ENCODE measurements at places on chromosomes 12 and 14.

DNA sequence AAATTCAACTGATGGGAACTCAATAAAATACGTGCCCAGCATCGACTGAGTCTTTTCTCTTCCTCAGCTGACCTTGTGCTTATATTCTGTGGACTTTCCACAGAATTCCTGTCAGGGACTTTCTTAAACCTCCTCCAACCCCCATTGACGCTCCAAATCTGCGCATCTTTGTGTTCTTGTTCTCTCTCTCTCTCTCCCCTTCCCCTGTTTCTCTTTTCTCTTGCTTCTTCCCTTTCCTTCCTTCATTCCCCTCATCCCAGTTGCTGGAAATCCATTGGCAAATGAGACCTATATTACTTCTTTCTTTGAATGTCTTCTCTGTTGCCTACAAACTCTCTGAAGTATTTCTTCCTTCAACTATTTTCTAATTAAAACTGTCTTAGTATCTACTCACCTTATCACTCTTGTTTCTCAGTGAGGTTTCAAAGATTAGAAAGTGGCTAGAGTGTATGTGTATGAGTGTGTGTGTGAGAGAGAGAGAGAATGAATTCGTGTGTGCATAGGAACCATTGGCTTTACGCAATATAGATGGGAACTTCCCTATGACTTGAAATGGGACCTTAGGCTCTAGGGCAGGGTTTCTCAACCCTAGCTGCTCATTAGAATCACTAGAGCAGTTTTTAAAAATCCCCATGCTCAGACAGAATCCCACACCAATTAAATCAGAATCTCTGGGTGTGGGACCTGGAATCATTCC is 41.8 kb upstream of the DHRS7 start:
- DNase-seq: no peak

DNA sequence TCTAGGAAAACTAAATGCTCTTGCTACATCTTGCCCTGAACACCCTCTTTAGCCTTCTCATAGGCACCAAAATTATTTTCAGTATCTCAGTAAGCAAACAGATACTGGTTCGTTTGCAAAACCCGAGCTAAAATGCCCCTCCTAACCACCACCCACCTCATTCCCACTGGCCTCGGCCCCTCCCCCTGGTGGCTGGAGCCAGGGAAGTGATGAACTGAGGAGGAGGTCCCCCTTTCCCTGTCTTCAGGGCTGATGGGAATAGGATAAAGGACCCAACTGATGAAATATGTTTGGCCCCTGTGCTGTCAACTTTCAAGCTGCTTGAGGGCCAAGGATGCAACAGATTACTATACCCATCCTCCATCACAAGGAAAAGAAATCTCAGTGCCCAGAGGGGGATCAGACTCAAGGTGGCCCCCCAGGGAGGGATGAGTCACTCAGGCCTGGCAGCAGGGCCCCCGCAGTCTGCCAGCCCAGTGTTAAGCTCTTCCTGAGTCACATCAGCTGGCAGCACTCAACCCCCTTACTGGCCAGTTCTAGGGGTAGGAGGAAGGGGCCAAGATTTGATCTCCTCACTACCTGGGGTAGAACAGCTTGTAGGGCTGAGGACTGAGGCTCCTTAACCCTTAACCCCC is 1.7 kb downstream of the ANKRD52 start:
- no peak for DNase-seq

- DNase-seq: no peak
Measured at GRCh38 chr14:69493038-69493437, 8.5 kb downstream of the PLEKHD1 start.

- no peak for DNase-seq
Measured at GRCh38 chr12:94267921-94268471, 119.6 kb downstream of the PLXNC1 start.

DNA sequence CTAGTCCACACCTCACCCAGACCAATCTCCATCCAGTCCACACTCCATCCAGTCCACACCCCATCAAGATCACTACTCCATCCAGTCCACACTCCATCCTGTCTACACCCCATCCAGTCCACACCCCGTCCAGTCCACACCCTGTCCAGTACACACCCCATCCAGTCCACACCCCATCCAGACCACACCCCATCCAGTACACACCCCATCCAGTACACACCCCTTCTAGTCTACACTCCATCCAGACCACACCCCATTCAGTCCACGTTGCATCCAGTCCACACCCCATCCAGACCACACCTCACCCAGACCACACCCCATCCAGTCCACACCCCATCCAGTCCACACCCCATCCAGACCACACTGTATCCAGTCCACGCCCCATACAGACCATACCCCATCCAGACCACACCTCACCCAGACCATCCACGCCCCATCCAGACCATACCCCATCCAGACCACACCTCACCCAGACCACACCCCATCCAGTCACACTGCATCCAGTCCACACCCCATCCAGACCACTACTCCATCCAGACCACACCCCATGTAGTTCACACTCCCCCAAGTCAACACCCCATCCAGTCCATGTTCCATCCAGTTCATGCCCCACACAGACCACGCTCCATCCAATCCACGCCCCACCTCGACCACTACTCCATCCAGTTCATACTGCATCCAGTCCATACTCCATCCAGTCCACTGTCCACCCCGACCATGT is 116.6 kb upstream of the RTL1 start:
- DNase-seq: no peak

DNA sequence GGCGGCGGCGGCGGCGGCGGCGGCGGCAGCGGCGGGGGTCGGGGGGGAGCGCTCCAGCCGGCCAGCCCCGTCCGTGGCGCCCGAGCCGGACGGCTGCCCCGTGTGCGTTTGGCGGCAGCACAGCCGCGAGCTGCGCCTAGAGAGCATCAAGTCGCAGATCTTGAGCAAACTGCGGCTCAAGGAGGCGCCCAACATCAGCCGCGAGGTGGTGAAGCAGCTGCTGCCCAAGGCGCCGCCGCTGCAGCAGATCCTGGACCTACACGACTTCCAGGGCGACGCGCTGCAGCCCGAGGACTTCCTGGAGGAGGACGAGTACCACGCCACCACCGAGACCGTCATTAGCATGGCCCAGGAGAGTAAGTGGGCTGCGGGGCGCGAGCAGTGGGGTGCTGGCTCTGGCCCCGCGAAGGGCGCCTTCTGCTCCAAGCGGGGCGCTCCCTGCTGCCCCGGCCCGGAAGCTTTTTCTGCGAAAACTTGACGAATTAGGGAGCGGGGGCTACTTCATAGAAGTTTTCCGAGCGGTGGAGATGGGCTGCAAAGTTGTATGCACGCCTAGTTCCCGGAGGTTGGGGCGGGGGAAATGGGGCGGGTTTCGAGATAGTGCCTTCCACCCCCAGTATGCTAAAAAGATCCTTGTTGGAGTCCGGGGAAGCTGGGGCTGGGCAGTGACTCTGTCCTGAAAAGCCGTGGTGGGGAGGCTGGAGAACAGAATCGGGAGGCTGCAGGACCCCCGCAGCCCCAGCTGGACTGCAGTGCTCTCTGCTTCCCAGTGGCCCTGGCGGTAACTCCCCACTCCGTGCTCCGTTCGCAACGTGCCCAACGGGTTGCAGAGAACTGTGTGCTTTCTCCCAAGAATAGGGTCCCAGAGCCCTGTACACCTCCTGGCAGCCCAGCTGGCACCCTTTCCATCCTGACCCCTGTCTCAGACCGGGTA is 751 bp downstream of the GDF11 start:
- no peak for DNase-seq

DNA sequence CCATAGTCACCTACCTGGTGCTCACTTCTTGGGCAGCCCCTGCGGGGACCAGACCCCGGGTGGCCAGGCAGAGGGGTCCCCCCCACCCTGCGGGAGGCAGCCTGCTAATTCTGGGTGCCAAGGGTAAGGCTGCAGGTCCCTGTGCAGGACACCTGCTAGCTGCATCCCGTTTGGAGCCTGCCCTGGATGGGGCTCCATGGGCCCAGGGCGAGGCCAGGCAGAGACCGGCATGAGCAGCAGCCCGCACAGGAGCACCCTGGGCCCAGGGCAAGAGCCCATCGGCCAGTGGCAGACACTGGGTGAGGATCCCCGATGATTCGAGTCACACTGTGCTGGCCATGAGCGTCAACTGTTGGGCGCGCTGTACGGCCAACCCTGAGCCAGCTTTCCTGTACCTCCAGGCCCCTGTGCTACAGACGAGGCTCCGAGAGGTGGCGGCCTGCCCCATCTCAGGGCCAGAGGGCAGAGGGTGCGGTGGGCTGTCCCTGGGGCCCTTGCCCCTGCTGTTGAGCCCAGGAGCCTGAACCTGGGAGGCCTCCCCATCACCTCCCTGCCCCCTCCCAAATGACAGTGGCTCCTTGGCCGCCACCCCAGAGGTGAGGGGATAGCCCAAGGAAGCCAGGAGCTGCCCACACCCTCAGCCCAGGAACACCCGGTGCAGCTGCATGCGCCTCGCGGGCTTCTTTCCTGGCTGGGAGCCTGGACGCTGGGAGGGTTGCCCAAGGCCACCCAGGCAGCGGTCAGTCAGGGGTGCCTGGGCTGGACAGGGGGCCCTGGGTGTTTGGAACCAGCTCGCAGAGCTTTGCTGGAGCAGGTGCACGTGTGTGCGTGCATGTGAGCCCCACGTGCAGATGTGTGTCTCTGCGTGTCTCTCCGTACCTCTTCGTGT is 47.7 kb downstream of the CYP46A1 start:
- no peak for DNase-seq

DNA sequence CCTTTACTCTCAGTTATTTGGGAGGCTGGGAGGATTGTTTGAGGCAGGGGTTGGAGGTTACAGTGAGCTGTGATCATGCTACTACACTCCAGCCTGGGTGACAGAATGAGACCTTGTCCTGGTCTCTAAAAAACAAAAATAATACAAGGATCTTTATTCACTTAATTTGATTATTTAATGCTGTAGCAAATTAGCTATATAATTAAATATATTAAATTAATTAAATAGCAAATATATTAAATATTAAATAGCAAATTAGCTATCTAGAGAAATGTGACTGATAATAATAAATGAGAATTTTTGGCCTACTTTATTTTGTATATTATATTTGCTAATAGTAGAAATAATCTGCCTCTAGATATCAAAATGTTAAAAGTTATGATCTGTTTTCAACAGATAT is 298.8 kb upstream of the NAV3 start:
- no peak for DNase-seq

DNA sequence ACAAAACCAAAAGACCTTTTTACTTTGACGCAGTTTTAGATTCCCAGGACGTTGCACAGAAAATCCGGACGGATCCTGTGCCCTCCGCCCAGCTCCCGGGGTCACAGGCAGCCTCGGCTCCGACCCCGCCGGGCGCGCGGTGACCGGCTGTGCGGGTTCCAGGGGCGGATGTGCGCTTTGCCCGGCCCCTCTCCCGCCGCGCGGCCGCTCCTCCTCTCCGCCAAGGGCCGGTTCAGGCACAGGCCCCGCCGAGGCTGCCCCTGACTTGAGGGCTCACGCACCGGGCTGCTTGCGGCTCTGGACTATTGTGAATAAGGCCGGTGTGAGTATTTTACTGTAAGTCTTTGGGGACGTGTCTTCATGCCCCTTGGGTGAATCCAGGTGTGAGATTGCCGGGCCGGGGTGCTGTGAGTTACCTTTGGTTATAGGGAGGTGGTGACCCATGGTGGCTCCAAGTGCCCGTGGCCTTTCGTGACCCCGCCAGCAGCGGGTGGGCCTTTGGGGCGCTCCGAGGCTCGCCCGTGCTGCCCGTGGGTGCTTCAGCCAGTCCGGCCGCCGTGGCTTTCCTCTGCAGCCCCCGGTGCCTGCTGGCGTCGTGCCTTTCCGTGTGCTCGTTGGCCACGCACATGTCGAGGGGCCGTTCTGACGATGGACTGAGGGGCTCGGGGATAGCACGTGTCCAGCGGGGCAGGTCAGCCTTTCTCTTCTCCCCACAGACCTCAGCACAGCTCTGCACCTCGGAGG is 45.9 kb downstream of the NOC4L start:
- no peak for DNase-seq

DNA sequence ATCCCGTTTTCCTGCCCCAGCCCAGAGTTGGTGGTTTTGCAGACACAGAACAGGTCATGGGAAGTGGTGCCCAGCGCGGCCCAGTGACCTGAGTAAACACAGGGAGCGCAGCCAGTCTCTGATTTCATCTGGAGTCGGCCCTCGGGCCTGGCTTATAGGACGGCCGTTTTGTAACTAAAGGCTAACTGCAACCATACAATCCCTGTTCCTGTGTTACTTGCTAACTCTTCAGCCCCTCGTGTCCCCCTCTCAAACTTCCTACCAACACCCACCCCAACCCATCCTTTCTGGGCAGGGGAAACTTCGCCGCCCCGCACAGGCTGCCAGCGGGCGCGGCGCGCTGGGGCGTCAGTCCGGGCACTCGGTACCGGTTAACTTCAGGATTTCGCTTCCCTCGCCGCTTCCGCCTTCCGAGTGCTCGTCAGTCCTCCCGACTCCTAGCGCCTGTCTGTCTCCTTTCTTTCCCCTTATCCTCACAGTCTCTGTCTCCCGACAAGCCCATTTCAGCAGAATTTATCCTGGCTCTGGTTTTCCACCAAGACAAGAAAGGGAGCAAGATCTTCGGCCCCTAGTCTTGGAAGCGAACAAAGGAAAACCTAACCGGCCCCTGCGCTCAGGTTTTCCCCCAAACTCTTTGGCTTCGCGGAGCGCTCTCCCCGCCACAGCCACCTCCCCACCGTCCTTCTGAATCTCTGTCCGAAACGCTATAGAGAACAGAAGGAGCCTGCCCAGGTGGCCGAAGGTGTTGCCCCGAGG is 2.0 kb downstream of the SIX1 start:
- no peak for DNase-seq

GRCh38 chr14:82915381-82915780 is 1381.7 kb upstream of the SEL1L start:
- no peak for DNase-seq

DNA sequence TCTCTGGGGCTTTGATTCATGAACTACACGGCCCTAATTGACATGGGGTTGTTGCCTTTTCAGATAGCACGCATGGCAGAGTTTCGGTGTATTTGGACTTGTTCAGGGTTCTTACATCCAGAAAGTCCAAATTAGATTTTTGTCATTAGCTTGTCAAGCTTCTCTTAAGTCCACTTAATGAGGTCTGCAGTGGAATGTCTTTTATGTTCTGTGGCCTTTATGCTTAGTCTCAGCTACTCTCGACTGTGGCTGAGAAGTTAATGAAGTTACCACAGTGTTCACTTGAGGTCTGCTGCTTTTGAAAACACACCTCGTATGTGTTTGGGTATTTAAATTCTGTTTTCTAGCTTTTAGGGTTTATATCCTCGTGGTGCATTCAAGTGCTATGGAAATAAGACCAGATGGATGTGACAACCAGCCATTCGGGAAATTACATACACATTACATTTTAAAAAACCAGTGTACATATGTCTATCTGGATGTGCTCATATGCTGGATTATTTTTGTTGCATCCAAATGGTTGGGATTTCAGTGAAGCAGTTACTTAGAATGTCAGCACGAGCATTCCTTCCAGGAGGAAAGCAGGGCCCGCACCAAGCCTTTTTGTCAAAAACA is 80.2 kb downstream of the RMST start:
- DNase-seq: no peak
